ENCODE measurements at places on chromosomes 4 and X. TPM values are rescaled to one million over a fixed set of nuclear protein-coding genes. Genes with fewer than 3 reads are reported as not detected.

CT45A1 gene
- total RNA-seq: not detected

PAK3 gene
- 1.7 TPM for total RNA-seq

PPP4R3C gene
- total RNA-seq: not detected

PDE6B gene
- total RNA-seq: 2.6 TPM

RADX gene
- 0.09 TPM for total RNA-seq

DCUN1D4 gene
- total RNA-seq: 36.1 TPM

PAGE4 gene
- not detected for total RNA-seq

FAM47E gene
- total RNA-seq: 0.22 TPM

RIPPLY1 gene
- not detected for total RNA-seq

ETDA gene
- total RNA-seq: not detected

DIPK2B gene
- total RNA-seq: 62.7 TPM

IL13RA2 gene
- total RNA-seq: 0.22 TPM

NIPAL1 gene
- 0.54 TPM for total RNA-seq

FAT1 gene
- total RNA-seq: 1.6 TPM

EGF gene
- total RNA-seq: 0.33 TPM

PGAM4 gene
- total RNA-seq: not detected

SEC31A gene
- 197 TPM for total RNA-seq

RAB28 gene
- total RNA-seq: 12.1 TPM

AR gene
- total RNA-seq: 0.26 TPM

ETNPPL gene
- not detected for total RNA-seq

IL2 gene
- not detected for total RNA-seq

TLR7 gene
- total RNA-seq: not detected

GPR173 gene
- 1.1 TPM for total RNA-seq

SULT1E1 gene
- total RNA-seq: 0.22 TPM

HSFX1 gene
- 0.69 TPM for total RNA-seq

ASB5 gene
- under 0.01 TPM for total RNA-seq

GIMD1 gene
- total RNA-seq: not detected

TEC gene
- 1.6 TPM for total RNA-seq

SATL1 gene
- total RNA-seq: not detected

Data from dermis lymphatic vessel endothelial cell (primary cell).